Osteocyte (in vitro differentiated cells): ENCODE measurements at places on chromosomes 4 and X.
A peak's percentile ranks its signal among the peaks of the same experiment; 100 is the strongest.

DNA sequence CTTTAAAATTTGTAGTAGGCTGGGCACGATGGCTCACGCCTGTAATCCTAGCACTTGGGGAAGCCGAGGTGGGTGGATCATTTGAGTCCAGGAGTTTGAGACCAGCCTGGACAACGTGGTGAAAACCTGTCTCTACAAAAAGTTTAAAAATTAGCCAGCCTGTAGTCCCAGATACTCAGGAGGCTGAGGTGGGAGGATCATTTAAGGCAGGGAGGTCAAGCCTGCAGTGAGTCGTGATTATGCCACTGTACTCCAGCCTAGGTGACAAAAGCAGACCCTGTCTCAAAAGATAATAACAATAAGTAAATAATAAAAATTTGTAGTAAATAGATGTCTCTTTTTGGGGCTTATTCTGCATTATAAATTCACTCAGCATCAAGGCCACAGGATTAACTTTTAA lies 118.5 kb downstream of the IRF2 start:
- DNase-seq: peak; percentile 15

DNA sequence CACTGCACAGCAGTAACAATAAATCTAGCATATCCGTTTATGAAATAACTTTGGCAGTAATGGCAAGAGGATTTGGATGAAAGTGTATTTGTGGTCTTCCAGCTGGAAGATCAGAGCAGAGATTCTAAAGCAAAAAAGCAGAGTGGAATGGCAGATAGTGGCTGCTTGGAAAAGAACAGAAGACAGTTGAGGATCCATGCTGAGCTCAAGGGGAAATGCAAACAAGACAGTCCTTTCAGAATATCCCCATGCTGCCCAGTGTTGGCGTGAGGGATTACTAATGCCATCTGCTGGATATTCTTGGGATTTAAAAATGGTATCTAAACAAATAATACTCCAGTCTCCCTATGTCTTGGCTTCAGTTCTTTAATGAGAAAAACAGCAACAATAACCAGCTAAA lies 629.1 kb upstream of the ATOH1 start:
- DNase-seq: no peak

GRCh38 chr4:68256284-68256683 lies 10.8 kb upstream of the TMPRSS11B start:
- no peak for DNase-seq

GRCh38 chrX:101232316-101232715 lies 12.7 kb downstream of the DRP2 start:
- no peak for DNase-seq

GRCh38 chr4:184447664-184448063 lies 26.7 kb downstream of the IRF2 start:
- no peak for DNase-seq

GRCh38 chr4:138892483-138893407 lies 122.8 kb upstream of the NOCT start:
- no peak for DNase-seq

GRCh38 chr4:74038425-74039314 lies at the start of gene CXCL3:
Gene CXCL3, minus strand, starts transcription at chr4:74038689. Its CDS starts 78 bp downstream, at chr4:74038611.
- DNase-seq: peak; percentile 90

- DNase-seq: no peak
Measured at GRCh38 chrX:50106051-50106675, 94.6 kb downstream of the AKAP4 start.

DNA sequence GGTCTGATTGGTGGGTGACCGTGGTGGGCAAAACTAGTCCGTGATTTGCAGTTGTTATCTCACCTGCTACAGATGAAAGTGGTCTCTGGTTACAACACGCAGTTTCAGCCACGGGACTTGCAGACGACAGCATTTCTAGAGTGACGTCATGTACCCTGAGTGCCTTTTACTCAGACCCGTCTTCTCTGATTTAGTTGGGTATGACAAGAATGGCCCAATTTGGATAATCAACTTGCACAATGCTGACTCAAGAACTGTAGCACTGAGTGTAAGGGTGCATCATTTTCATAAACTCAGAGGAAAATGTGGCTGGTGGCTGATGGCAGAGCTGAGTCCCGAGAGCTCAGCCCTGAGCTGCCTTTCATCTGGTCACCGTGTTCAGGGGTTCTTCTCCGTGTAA lies 281.4 kb upstream of the FRG1 start:
- DNase-seq: no peak

DNA sequence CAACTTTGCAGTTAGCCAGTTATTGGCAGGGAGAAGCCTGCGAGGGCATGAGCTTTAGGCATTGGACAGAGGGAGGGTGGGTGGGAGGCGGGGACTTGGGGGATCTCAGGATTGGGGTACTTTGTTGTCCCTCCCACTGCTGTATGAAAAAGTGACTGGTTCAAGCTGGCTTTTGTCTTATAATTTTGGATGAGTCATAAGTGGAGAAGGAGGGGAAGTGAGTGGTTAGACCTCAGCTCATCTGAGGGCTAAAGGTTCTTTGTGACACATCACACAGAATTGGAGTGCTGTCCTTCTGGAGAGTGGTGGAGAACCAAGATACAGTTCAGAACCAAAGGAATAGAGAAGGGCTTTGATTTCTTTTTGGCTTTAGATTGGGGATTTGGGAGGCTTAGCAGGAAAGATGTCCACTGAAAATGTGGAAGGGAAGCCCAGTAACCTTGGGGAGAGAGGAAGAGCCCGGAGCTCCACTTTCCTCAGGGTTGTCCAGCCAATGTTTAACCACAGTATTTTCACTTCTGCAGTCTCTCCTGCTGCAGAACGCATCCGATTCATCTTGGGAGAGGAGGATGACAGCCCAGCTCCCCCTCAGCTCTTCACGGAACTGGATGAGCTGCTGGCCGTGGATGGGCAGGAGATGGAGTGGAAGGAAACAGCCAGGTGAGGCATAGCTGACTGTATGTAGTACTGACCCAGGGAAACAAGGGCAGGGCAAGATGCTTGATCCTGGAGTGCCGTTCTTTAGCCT lies at the start of gene SLC4A4:
Gene SLC4A4, plus strand, starts transcription at position 175 of the 748 bp plus-strand sequence.
- no peak for DNase-seq

GRCh38 chr4:107719207-107719921 lies 670 bp downstream of the PAPSS1 start:
- DNase-seq: no peak

DNA sequence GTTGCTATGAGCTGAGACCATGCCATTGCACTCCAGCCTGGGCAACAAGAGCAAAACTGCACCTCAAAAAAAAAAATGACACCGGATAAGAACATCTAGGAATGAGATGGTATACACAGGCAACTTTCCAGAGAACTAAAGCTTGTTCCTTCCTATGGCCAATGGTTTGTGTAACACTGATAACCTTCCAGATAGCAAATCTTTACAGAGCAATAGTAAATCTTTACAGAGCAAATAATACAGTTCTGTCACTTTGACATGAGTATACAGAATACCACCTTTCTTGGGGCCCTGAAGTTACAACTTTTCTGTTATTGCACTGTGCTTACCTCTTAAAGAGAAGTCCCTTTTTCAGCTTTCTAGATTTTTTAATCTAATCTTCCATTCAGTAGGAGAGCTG lies 91.6 kb downstream of the CD99L2 start:
- DNase-seq: no peak

DNA sequence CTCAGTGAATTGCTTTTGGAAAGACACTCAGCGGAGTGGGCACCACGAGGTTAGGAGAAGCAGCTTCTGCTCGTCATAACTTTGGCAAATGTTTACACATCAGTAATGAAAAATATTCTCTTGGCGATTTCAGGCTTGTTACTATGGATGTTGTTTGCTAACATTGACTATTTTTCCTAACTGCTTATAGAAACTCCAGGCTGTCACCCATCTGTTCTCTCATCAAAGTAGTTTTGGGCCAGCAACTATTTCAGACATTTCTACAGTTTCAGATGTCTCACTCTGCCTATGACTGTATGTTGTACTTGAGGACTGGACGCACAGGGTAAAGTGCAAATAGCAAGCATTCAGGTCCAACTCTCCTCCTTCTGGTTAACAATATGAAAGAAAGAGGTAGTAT lies 346.7 kb downstream of the TRIML1 start:
- no peak for DNase-seq

DNA sequence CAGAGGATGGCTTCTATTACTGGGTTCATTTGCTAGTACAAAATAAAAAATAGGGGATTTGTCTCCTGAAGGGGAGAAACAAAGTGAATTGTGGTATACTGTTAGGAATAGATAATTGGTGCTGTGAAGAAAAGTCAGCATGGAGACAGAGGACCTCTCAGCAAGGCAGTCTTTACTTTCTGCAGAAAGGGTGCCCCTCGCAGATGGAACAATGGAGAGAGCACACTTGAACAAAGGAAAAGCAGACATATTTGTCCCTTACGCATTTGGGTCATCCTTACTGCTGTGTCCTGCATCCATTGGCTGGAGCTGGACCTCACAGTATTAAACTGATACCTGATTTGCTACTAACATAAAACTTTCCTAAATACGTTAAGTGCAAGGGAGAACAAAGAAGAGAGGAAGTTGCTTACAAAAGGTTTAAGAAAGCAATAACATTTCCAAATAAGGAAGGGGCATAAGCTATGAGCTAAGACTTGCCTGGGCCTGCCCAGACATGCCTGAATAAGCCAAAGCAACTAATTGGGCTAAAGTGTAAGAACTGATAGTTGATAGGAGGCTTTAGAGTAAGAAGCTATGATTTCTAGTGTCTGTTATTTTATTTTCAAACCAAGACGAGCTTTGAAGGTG lies 83.8 kb downstream of the CCKAR start:
- no peak for DNase-seq
